HuH-7.5 (cell line): ENCODE measurements at places on chromosomes 1 and 21.

DNA sequence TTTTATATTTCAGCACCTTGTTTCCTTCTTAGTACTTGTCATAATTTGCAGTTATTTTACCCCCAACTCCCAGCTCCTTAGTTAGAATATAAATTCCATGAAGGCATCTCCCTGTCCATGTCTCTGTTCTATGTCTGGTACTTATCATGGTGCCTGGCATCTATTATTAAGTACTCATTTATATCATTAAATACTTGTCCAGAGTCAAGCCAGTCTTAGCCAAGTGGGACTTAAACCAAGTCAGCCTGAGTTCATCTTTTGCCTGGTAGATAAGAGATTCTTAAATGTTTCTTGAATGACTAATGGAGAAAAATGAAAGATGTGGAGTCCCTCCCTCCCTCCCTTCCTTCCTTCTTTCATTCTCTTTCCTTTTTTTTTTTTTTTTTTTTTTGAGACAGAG lies 9.4 kb downstream of the SLC25A44 start:
- no peak for DNase-seq

- no peak for DNase-seq
Measured at GRCh38 chr1:21668951-21669257, 253 bp downstream of the RAP1GAP start.

DNA sequence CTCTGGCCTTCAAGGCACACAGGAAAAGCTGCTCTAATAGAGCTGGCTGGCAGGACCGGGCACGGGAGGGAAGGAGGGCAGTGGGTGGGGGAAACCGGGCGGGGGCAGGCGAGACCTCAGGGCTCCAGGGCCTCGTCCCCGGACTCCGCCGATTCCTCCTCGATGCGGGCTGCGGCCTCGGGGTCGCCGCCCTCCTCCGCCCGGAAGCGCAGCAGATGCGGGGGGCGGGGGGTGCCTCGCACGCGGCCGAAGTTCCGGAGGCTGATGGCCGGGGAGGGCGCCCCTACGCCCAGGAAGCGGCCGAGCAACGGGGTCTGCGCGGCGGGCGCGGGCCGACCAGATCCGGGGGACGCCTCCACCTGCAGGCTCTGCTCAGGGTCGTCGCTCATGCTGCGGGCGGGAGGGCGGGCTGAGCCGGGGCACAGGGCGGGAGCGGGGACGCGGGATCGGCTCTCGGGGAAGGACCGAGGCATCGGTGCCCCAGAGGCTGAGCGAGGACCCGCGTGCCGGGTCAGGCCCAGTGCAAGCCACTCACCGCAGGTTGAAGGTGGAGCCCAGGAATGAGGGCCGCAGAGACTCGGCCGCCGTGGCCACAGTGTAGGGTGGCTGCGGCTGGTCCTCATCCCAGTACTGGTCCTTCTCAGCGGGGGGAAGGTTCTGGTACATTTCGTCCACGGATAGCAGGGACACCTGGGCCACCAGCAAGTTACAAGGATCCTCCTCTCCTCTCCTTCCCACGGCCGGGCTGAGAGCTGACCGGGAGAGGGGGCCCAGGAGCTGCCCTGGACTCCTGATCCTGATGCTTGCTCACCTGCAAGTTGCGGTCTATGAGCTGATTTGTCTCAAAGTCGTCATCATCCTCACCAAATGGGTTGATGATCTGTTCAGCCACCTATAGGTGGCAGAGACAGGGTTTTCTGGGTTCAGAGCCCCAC lies 3.6 kb downstream of the BEST4 start:
- DNase-seq = peak; percentile 32

DNA sequence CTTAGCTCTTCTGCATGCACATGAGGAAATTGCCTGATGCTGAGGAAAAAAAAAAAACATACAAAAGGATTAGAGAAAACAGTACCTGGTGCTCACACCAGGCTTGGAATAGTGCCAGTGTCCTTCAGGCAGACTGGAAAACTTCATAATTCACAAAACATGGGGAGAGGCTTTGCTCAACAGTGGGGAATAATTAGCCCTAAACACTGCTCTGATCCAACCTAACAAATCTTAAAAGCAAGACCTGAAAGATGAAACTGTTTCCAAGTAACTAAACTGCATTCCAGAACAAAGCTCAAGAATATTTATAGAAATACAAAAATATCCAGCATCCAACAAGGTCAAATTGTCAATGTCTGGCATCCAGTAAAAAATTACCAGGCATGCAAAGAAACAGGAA lies 124.8 kb downstream of the AK5 start:
- DNase-seq = no peak

DNA sequence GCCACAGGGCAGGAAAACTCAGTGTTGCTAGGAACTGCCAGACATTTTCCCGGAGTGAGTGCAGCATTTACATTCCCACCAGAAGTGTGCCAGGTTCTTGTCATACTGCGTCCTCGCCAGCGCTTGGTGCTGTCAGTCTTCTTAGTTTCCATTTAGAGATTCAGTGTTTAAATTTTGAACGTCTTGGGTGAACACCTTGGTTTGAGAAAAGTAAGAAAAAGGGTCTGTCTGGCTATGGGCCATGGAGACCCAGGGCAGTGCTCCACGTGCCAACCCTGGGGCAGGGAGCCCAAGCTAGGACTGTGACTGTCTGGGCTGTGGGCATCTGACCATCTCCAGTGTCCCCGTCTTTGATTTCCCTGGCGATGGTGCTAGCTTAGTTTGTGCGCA lies 16.0 kb downstream of the IBA57 start:
- no peak for DNase-seq

DNA sequence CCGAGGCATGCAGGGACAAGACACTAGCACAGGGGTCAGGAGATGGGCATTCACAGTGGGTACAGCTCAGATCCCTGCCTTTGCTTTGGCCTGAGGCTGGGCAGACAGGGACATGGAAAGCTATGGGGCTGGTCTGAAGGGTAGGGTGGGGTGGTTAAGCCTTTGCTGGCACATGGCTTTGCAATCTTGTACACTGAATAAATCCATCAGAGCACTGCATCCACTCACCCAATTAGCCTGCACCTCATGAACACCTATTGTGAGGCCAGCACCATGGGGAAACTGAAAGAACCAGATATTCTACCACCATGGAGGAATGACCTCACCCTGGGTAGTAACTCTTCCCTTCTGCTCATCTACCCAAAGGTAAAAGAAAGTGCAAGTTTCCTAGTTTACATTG lies 199.6 kb upstream of the LMO4 start:
- DNase-seq = no peak

DNA sequence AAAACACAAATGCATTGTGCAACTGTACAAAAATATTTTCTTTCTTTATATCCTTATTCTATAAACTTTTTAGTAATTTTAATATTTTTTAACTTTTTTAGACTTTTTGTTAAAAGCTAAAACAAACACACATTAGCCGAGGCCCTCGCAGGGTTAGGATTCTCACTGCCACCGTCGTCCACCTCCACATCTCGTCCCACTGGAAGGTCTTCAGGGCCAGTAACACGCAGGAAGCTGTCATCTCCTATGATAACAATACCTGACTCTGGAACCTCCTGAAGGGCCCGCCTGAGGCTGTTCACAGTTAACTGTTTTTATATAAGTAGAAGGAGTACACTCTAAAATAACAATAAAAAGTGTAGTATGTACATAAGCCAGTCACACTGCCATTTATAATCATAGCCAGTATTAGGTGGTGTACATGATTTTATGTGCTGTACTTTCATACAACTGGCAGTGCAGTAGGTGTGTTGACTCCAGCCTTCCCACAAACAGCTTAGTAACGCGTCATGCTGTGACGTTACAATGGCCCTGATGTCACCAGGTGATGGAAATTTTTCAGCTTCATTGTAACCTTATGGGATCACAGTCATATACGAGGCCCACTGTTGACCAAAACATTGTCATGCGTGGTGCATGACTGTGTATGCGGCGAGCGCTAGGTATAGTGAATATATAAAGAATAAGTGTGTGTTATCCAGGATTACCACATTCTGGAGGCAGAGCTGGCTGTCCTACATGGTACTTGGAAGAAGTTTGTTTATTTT lies 8.8 kb downstream of the TFF2 start:
- DNase-seq = no peak

DNA sequence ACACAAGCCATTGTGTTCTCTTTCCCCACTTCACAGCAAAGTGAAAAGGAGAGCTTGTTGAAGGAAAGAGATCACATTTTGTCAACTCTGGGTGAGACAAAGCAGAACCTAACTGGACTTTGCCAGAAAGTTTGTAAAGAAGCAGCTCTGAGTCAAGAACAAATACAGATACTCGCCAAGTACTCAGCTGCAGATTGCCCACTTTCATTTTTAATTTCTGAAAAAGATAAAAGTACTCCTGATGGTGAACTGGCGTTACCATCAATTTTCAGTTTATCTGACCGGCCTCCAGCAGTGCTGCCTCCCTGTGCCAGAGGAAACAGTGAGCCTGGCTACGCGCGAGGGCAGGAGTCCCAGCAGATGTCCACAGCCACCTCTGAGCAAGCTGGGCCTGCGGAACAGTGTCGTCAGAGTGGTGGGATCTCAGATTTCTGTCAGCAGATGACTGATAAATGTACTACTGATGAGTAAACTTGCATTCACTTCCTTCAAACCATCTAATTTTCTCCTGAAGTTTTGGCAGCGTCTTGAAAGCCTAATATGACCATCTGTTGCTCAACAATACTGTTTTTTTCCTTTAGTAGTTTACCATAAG lies 43.7 kb downstream of the BACH1 start:
- DNase-seq = no peak

DNA sequence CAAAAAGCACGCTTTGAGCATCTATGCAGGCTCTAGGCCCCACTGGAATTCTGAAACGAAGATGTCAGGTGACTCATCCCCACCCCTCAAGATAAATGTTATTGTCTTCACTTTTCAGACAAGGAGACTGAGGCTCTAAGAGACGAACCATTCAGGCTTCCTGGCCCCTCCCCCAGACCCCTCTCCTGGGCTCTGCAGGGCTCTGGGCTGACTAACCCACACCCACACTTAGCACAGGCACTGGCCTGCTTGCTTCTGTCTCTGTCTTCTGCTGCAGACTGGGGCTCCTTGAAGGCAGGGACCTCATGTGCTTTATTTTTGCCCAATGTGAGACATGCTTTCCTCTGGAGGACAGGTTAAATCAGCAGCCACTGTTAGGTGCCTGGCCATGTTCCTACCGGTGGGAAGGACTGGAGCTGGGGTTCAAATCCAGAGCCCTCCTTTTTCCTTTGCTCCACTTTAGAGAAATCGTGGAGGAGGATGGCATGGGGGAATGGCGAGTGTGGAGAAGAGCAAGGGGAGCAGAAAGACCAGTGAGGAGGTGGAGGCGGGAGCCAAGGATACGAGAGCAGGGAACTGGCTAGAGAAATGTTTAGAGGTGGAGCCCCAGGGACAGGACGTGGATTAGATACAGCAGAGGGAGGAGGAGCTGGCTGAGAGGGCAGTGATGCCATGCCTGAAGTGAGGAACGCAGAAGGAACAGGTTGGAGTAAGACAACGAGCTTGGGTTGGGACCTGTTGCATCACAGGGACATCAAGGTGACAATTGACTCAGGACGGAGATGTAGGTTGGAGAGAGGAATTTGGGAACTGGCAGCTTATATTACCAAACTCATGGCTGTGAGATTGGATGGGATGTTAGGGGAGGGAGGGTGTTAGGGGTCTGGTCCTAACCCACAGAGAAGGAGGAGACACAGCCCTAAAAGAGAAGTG lies 1.7 kb downstream of the TMEM125 start:
- DNase-seq = no peak

DNA sequence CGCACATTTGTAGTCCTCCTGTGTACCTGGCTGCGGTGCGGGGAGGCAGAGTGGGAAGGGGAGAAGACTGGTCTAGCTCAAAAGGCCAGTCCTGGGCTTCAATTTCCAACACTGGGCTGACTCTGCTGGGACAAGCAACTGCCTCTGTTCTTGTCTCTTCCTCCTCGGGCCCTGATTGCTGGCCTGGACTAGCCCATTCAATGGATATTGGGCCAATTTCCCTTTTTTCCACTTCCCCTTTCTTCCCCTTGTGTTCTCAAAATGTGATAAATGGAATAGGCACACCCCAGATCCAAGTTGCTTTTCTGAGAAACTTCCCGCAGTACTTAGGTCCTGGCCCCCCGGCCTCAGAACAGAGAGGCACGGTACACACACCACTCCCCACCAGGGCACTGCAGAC lies 48.2 kb downstream of the SPSB1 start:
- no peak for DNase-seq

- DNase-seq = no peak
Measured at GRCh38 chr1:32447469-32448185, 17.2 kb upstream of the ZBTB8B start.

DNA sequence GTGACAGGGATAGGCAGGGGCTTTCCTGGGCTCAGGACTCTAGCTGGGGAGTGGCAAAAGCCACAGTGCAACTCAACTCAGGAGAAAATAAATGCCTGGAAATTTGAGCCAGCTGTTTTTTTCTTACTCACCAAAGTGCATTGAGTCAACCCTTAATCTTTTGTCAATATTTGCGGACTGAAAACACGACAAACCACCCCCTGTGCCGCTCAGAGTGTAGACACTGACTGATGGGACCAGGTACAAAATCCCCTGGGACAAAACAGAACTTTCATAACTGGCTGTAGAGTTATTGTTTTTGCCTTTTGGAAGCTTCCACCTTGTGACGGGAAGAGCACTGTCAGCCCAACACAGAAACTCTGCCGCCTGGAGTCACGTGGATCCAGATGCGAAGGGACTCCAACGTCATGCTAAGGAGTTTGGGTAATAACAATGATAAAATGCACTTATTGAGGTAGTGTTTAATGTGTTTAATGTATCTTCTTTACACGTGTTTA lies 164.6 kb downstream of the PLPP3 start:
- peak; percentile 30 for DNase-seq

GRCh38 chr1:184112176-184112948 lies 60.8 kb downstream of the TSEN15 start:
- no peak for DNase-seq

GRCh38 chr1:28115267-28115666 lies 26.9 kb upstream of the EYA3 start:
- no peak for DNase-seq

GRCh38 chr1:197171531-197171930 lies 25.1 kb upstream of the ASPM start:
- DNase-seq = no peak

GRCh38 chr21:26177187-26177586 lies 6.6 kb upstream of the APP start:
- DNase-seq = no peak

GRCh38 chr21:29649406-29649814 lies 290.4 kb downstream of the GRIK1 start:
- DNase-seq = no peak

GRCh38 chr1:47424336-47424982 lies 8.4 kb downstream of the FOXE3 start:
- DNase-seq = no peak
